Erythroblast (primary cell): ENCODE measurements at places on chromosomes 11 and 22.
A peak's percentile ranks its signal among the peaks of the same experiment; 100 is the strongest.

GRCh38 chr11:2538951-2539350, 94.1 kb downstream of the KCNQ1 start:
- DNase-seq = no peak

GRCh38 chr11:75066061-75066460, 30.6 kb downstream of the OR2AT4 start:
- no peak for DNase-seq

DNA sequence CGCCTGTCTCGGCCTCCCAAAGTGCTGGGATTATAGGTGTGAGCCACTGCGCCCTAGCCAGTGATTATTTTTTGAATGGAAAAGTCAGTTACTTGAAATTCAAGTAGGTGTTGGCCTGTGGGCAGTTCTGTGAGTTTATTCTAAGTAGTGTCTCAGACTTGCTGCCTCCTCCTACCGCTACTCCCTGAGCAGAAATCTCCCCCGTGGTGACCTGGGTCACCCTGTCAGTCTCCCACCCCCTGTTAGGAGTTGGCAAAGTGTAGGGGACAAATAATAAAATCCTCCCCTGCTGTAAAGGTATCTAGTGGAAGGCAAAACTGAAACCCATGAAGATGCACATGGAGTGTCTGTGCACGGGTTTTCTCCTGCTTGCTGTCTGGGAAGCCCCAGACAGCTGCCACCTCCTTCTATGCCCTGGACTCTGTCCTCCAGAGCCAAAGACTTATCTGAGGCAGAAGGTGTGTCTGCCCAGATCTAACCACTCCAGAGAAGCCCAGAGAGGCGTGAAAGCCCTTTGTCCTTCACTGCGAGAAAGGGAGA, 26.3 kb downstream of the SNAP29 start:
- DNase-seq = no peak

GRCh38 chr11:19093976-19094375, 23.0 kb upstream of the ZDHHC13 start:
- DNase-seq = no peak

- DNase-seq = no peak
These were observed 86.4 kb downstream of the DLG2 start for GRCh38 chr11:85540635-85541205.

GRCh38 chr11:84543367-84544159, 1083.6 kb downstream of the DLG2 start:
- DNase-seq = no peak

DNA sequence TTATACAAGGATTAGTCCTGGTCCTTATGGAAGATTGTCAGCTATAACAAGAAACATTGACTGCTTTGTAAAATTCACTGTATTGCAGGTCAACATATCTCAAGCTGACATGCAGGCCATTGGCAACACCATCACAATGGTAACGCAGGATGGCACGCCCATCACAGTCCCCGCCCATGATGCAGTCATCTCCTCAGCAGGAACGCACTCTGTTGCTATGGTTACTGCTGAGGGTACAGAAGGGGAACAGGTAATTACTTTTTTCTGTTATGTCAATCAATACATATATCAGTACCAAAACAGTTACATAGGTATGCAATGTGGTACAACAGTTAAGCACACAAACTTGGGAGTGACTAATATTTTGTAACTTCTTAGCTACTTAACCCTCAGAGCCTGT, 55.3 kb downstream of the ZNF143 start:
- peak; percentile 43 for DNase-seq

DNA sequence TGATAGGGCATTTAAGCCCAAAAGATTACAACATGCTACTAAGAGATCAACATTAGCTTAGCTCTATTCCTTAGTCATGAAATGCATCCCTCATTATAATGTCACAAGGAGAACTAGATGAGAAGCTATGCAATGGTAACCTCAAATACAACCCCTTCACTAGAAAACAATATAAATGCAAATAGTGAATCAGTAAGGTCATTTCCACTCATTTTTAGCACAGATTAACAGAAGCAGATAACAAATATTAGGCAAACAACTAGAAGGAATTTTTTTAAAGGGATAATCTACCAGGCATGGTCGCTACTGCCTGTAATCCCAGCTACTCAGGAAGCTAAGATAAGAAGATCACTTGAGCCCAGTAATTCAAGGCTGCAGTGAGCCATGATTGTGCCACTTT, 28.2 kb downstream of the SIK3 start:
- peak; percentile 37 for DNase-seq

GRCh38 chr11:134853992-134854991, 442.2 kb upstream of the B3GAT1 start:
- DNase-seq = no peak

- no peak for DNase-seq
These were observed 33.3 kb upstream of the GLYAT start for GRCh38 chr11:58765078-58765477.

- peak; percentile 93 for DNase-seq
These were observed 2.5 kb upstream of the BEST1 start for GRCh38 chr11:61947486-61948210.

- no peak for DNase-seq
These were observed 46.2 kb upstream of the CSTF3 start for GRCh38 chr11:33207408-33207985.

DNA sequence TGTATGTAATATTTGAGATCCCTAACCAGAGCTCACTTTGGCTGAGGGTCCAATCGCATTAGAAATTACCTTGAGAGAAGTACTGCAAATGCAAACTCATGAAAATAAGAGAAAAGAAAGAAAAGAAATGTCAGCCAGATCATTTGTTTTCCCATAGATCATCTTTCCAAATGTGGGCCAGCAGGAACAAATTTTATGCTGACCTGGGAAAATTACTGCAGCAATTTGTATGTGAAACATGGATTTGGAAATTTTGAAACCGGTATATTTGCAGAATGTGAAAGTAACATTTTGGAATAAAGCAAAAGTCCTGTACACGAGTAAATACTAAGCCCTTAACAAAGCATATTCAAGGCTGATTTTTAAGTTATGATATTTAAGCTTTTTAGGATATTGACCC, 1058.9 kb upstream of the CCDC90B start:
- DNase-seq = no peak

- DNase-seq = no peak
These were observed 507.1 kb downstream of the SOX6 start for GRCh38 chr11:15849257-15849656.

- no peak for DNase-seq
These were observed 7.1 kb upstream of the LTO1 start for GRCh38 chr11:69682221-69682620.

GRCh38 chr11:64088162-64089026, 52.7 kb downstream of the FLRT1 start:
- DNase-seq = no peak

DNA sequence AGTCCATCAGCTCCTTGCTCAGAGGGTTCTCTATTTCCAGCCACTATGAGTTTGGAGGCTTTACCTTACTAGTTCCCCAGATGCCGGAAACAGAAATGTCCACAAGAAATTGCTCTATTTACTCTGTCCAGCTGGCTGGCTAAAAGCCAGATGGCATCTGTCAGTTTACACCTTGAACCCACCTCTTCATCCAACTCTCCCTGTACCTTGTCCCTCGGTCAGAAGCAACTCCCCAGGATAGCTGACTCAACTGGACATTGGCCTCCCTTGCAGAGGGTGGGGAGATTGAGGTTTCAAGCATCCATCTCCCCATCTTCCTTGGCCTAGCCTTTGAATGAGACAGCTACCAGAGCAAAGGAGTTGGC, 1.7 kb downstream of the C2CD2L start:
- no peak for DNase-seq

- no peak for DNase-seq
These were observed 1.1 kb upstream of the FANCF start for GRCh38 chr11:22626573-22627239.

DNA sequence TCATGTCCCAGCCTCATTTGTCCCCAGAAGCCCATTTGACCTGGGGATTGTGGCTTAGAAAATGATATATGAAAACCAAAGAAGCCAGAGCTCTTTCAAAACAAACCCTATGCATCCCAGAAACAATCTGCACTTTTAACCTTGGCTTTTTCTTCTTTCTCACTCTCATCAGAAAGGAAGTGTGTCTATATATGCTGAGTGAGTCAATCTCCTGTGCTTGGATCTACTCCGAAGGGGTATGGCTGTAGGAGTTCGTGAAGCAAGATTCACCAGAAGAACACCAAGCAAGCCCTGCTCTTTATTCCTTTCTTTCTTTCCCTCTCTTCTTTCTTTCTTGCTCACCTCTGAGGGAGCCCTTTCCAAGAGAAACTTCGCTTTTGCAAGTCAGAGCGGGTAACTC, 636 bp downstream of the PAMR1 start:
- no peak for DNase-seq

GRCh38 chr11:18243783-18244362, 4.6 kb downstream of the SAA2 start:
- peak; percentile 85 for DNase-seq

- no peak for DNase-seq
These were observed 137.1 kb downstream of the CTTN start for GRCh38 chr11:70535191-70535971.

GRCh38 chr11:65880844-65881421, 1.3 kb downstream of the CTSW start:
- DNase-seq = no peak

DNA sequence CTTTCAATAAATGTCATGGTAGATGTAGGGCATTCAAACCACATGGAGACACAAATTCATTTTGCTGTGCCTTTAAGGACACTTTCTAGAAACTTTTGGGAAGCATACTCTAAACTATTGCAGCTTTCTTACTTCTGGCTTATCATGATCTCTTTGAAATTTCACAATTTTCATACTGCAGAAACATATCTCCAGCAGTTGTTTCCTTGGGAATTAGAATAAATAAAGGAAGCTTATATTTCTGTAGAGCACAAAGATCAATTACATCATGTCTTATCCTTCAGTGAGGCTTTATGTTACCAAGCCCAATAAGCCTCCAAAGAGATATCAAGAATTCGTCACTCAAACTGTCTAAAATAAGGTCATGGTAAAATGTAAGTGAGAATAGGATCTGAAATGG, 74.5 kb upstream of the RAB38 start:
- DNase-seq = no peak

- DNase-seq = no peak
These were observed 21.1 kb upstream of the ALG8 start for GRCh38 chr11:78160557-78160956.

- DNase-seq = no peak
These were observed 34.5 kb downstream of the GNB1L start for GRCh38 chr22:19819911-19820879.

GRCh38 chr11:125945011-125945796, 640 bp upstream of the VSIG10L2 start:
- DNase-seq = no peak

GRCh38 chr11:111735262-111736116, 30.7 kb downstream of the PPP2R1B start:
- DNase-seq = peak; percentile 16

- DNase-seq = no peak
These were observed 590 bp downstream of the ATG13 start for GRCh38 chr11:46617972-46618314.

GRCh38 chr11:29634744-29635143, 382.1 kb downstream of the KCNA4 start:
- no peak for DNase-seq

DNA sequence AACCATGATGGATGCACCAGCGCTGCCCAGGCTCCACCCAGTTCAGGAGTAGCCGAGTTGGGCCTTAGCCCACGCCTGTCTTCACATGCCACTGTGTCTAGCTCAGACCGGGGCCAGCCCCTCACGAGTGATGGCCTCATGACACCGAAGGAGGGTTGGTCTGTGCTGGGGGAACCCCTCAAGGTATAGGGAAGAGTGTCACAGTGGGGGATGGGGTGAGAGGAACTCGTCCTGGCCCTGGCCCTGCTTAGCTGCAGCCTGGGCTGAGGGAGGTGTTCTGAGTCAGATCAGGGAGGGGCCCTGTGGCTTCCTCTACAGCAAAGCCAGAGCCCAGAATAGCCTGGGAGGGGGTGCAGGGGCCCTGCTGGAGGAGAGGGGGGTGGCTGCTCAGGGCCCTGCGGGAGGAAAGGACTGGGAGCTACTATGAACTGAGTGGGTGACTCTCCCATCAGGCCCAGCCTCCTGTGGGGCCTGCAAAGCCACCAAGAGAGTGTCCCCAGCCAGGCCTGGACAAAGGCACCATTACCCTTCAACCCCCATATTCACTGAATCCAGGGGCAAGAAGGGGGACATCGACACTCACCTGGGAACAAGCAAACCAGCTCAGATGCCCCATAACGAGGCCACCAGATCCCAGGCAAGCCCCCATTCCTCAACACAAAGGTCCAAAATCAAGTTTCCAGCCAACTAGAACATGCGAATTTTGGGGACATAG, 41.2 kb downstream of the IGLL5 start:
- no peak for DNase-seq

DNA sequence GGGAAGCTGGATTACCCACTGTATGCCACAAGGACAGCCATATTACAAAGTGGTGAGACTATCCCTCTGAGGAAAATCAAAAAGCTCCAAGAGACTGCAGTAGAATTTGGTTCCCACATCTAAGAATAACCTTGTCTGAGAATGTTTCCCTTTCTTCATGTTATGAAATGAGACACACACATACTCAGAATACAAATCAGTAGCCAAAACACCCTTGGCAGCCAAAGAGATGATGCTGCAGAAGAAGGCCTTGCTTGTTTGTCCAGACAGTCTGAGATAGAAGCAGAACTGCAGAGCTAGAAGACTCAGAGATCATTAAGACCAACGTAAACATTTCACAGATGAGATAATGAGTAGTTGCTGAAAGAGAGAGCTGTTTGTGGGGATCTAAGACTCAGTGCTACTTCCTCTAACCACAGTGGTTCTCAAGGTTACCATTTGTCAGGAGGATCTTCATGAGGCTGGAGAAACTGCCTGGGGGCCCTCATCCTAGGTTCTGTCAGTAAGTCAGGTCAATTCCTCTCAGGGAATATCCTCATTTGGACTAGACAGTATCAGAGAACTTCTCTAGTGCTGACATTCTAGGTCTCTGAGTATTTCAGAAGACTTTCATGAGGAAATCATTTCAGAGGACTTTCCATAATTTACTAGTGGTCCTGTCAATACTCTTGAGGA, 38.9 kb downstream of the RELT start:
- DNase-seq = no peak

GRCh38 chr22:40216041-40216756, 38.5 kb downstream of the TNRC6B start:
- no peak for DNase-seq

DNA sequence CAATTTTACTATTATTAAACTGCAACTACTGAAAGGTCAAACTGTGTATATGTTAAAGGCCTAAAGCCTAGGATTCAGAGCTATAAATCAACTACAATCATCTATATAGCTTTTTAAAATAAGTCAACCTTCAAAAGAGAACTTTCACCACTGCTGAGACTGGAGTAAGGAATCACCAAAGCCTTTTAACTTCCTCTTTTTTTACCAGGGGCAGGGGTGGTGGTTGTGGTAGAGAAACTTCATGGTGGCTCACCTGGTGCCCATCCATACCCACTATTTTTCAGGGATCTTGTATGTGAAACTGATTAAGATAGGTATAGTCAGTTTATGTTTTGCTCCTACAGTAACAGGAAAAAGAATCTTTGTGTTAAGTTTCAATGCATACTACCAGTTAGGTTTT, 31.5 kb downstream of the TSG101 start:
- DNase-seq = no peak

DNA sequence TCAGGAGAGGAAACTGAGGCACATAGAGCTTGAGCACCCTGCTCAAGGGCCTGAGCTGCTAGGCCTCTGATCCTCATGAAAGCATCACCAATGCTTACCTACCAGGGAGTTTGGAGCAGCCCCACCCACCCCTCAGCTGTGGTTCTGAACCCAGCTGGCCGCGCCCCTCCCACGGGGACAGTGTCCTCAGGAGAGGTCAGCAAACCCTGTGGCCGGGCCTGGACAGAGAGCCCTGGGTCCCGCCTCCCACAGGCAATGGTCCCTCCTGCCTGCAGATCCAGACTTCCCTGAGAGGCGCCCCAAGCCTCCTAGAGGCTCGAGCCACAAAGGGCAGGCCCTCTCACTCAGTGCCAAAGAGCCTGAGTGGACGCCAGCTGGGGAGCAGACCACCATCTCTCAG, 184.9 kb downstream of the BRD1 start:
- DNase-seq = no peak
